LoVo (cell line): ENCODE measurements at places on chromosomes 3 and 15.

DNA sequence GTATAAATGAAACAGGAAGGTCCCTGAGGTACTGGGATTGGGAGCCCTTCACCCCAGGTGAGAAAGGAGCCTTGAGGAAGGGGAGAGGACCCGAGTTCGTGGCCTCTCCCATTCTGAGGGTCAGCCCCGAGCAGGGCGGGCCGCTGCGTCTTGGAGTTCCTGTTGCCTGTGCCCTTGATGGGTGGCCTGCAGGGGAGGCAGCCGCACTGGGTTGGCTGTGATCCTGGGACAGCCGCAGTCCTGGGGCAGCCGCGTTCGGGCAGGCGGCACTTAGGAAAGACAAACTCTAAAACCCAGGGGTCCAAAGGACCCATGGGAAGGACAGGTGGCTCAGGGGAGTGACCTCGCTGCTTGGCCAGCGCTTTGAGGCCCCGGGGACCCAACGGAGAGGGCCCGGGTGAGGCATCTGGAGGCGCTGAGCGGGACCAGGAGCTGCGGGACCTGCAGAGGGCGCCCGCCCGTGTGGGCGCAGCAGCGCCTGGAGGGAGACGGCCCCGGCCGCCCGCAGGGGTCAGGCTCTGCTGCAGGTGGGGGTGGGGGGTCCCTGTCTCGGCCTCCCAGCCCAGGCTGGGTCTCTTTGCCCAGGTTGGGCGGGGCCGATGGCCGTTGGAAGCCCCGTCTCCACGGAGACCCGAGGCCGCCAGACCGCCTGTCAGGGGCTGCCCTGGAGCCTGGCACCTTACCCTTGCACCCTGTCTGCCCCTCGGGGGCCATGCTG lies 65.1 kb downstream of the HMCES start:
- DNase-seq = no peak

GRCh38 chr3:58708116-58708791 lies 41.7 kb upstream of the FAM3D start:
- DNase-seq = no peak

- no peak for DNase-seq
Measured at GRCh38 chr3:171230865-171231264, 204.3 kb upstream of the SLC2A2 start.

GRCh38 chr3:138771585-138771984 lies 63.1 kb downstream of the PIK3CB start:
- no peak for DNase-seq

GRCh38 chr3:45608885-45609284 lies 14.3 kb downstream of the LIMD1 start:
- no peak for DNase-seq

GRCh38 chr15:63501256-63502089 lies 2.9 kb upstream of the USP3 start:
- peak; percentile 35 for DNase-seq

DNA sequence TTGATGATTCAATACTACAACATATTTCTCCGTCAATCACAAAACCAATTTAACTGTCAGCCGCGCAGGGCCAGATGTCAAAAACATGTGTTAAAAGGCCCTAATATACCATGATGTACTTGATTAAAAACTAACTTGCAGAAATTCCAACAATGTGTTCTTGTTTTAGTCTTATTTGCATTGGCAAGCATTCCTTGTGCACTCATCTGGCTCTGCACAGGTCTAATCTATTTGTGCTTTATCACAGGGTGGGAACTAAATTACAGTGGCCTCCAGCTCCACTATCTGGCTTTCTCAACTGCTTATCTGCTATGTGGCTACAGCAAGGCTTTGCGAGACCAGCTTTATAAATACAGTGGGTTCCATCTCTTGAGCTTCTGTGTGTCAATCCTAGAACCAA lies 455.5 kb downstream of the ERC2 start:
- no peak for DNase-seq

DNA sequence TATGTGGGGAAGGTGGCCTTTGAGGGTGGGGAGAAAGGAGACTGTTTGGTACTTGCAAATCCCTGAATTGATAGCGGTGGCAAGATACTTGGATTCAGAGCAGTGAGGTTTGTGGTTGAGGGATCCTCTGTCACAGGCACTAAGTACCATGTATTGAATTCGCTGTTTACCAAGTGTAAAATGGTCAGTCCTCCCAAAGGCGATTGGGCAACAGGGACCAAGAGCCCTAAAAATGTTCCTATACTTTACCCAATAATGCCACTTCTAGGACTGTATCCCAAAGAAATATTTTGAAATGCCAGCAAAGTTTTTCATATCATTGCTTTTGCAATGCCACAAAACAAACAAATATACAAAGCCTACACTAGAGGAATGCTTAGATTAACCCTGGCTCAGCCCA lies 43.4 kb upstream of the MRPS22 start:
- DNase-seq = no peak

GRCh38 chr3:190560013-190560895 lies 46.4 kb downstream of the IL1RAP start:
- DNase-seq = no peak

- no peak for DNase-seq
Measured at GRCh38 chr15:72835294-72835890, 51.8 kb upstream of the ADPGK start.

DNA sequence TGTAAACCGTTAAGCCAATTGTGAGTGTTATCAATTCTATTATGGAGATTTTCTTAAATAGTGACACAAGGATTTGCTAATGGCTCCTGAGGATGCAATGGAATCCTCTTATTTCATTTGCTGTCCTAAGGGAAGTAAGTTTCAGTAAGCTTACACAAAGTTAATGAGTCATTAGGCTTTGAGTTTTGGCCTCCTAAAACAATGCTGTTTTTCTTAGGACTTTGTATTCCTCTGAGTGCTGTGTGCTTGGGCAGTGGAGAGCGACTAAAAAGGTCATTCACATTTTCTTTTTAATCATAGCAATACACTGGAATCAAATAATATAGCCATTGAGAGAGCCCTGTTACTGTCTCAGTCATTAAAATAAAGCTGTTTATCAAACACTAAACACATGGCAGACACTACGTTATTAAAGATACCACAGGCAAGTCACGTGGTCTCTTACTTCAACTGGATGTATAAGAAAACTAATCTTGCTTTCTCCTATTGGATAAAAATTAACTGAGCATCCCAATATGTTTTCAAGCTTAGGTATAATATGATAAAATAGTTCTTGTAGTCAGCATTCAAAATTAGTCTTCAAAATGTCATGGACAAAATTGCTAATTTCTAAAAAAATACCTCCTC lies 290.8 kb downstream of the NLGN1 start:
- no peak for DNase-seq

DNA sequence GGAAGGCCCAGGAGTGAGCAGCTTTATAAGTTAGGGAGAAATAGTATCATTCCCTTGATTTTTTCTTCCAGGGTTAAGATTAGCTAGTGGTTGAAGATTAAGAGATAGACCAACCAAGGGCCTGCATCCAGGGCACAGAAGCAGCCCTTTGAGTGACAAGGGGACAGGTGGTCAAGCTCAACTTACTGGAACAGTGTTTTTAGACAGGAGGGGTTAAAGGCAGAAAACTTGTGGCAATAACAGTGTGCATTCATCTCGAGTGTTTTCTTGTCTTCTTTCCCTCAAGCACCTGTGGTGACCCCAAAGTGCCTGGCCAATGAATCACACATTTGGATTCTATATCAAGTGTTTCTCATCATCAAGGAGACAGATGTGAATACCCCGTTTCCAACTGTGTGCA lies 267.5 kb downstream of the PDCD6IP start:
- no peak for DNase-seq

DNA sequence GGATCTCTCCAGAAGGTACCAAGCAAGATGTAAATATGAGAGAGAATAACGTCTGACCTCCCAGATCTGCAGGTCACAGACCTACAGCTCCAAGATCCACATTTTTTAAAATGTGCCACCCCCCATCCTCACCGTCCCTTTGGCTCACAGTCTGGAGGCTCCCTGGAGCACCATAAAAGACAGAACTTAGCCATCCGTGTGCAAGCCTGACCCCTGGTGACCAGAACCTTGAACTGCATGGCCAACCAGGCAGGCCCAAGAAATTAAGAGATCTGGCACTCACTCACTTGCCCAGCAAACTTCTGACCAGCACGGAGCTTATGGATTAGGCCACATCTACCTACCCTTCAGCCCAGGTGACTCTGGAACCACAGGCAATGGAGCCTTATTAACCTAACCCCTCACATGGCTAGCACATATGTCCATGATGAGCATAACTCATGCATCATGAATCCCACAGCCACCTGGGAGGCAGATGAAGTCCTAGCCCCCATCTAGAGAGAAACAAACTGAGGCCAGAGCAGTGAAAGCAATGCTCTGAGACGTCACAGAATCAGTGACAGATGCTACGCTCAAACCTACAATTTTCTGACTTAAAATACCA lies 275.3 kb downstream of the UACA start:
- peak; percentile 74 for DNase-seq

GRCh38 chr3:97197830-97198229 lies 383.4 kb downstream of the EPHA6 start:
- no peak for DNase-seq

GRCh38 chr3:9316881-9317361 lies 45.9 kb upstream of the THUMPD3 start:
- DNase-seq = no peak

GRCh38 chr3:104831071-104831470 lies 535.6 kb upstream of the ALCAM start:
- no peak for DNase-seq

DNA sequence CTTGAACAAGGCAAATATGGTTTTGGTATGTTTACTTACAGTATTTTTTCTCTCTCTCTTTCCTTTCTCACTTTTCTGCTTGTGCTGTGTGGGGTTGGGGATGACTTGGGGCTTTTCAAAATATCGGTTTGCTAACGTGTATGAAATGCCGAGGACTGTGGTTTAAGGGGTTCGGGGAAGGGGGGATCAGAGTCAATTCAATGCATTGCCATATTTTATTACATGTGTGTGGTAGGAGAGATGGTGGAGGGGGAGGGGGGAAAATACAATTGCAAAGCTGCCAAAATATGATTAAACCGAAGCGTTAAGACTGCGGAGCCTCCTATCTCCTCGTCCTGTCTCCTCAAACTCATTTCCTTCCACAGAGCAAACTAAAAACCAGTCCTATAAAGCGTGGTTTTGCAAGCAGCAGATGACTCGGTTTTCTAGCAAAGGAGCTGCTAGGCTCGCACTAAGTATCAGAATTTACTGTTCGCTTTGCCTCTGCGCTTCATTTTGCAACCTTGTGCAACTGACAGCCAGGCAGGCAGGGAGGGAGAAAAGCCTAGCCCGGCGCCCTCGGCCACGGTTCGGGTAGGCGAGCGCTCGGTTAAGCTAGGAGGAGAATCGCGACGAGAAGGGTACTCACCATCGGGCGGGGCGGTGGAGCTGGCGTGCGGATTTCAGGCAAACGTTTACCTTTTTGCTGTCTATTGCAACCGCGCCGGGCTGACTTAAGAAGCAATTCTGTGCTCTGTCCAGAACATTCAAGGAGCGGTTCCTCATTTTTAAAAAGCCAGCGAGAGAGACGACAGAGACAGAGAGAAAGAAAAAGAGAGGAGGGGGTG lies 4.0 kb upstream of the NR2F2 start:
- peak; percentile 54 for DNase-seq

DNA sequence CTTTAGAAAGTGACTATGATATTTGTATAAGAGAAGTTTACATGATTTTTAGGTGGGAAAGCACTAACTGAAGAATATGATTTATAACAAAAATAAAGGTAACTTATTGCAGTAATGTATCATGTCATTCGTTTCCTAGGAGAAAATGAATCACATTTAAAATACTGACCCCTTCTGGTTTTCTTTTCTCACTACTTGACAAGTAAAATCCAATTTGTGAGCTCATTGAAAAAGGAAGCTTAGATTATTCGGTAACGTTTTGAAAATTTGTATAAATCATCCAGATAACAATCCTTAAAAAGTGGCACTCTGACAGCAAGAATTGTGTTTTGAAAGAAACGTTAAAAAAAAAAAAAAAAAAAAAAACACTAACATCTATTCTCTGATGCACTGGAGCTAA lies 39.0 kb downstream of the NSUN3 start:
- DNase-seq = no peak

DNA sequence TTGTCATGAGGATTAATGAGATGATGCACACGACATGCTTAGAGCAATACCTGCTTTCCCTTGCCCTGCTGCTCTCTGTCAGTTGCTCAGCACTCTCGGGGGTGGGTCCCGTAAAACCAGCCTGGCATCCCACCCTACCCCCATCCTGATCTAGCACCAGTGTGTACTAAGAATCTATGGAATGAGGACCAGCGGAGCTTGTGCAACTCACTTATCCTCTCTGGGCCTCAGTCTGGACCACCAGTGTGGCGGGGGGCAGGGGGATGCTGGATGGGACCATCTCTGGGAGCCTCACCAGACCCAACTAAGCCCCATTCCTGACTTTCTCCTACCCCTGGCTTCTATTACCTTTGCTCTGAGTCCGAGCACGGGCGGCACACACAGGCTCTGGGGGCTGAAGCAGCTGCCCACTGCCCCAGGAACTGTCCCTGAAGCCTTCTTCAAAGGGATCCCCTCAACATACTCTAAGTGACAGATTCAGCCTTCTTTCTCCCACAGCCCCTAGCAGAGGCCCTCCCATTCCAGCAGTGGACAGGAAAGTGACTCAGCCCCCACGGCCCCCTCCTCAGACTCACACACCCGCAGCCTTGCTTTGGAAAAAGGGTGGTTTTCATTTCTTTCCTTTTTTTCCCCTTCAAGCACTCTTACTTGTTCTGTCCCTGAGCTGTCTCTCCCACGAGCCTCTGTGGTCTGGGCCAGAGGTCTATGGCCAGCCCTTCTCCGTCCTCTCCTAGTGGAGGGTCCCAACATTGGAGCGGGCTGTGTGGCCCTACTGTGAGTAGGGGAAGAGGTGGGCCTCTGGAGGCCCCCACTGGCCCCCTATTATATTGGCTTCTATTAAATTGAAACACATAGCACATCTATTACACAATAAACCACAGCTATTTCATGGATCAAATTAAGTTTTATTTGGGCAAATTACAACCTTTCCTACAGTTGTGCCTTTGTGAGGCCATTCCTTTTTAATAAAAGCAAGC lies 100.3 kb downstream of the SMAD6 start:
- peak; percentile 16 for DNase-seq

DNA sequence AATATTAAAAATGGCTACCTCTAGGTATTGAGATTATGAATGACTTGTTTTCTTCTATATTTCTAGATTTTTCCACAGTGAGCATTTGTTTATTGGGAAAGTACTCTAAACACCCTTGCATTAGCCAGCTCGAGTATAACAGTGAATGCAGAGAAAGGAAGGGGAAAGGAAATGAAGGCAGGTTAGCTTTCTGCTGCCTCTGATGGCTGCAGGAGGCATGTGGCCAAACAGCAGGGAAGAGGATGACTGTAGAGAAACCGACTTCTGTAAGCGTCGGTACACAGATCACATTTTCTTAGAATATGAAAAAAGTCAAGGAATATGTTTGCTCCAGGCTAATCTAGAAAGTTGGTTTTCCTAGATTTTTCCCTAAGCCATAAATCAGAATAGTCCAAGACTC lies 19.8 kb downstream of the GNB5 start:
- no peak for DNase-seq

DNA sequence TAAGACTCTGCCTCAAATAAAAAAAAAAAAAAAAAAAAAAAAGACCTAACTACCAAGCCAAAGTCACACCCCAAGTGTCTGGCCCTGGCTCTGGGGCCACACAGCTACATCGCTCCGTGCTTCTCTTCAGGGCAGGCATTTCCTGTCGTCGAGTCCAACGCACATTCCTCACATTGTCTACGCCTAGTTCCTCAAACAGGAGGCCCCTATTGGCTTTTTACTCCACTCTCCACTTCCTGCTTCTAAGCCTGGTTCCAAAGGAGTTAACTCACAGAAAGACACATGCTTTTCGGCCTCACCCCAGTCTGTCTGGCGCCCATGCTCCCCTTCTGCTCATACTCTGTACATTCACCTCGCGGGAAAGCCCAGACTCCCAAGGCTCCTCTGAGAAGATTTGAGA lies 28.8 kb downstream of the KNG1 start:
- DNase-seq = peak; percentile 93

- no peak for DNase-seq
Measured at GRCh38 chr15:31017311-31017710, 25.9 kb upstream of the MTMR10 start.
